Thoracic aorta (tissue), 2 donors: ENCODE measurements at places on chromosomes 7 and 10.

- H3K27ac ChIP-seq = no peak overlapping the region
- no peaks in the 10 kb centered on the region for H3K4me1 ChIP-seq
- no peaks in the 10 kb centered on the region for H3K36me3 ChIP-seq
- no peak overlapping the region for H3K4me3 ChIP-seq
- no peak for DNase-seq
These were observed 174.5 kb upstream of the PRSS58 start for GRCh38 chr7:142432377-142432776.

DNA sequence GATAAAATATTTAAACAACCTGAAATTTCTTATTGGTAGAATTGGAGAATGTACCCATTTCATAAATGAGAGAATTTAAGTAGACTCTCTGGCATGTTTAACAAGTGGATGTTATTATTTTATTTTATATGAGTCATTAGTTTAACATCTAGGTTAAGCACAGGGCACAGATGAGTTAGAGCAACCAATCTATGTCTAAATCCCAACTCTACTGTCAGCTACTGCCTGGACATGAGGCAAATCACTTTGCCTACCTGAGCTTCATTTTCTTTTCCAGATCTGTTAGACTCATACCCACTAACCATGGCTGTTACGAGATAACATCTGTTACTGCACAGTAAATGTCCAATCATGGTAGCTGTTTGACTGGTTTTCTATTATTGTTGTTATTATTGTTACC lies 251.1 kb downstream of the INHBA start:
- no peak overlapping the region for H3K27ac ChIP-seq
- H3K27me3 ChIP-seq = no peaks in the 10 kb centered on the region
- no peak overlapping the region for H3K4me3 ChIP-seq
- DNase-seq = no peak
- no peaks in the 10 kb centered on the region for H3K36me3 ChIP-seq
- H3K4me1 ChIP-seq = peaks cover 32% of the 10 kb centered on the region

- no peaks in the 10 kb centered on the region for H3K36me3 ChIP-seq
- H3K27me3 ChIP-seq = no peaks in the 10 kb centered on the region
- H3K27ac ChIP-seq = no peak overlapping the region
- DNase-seq = no peak
- H3K4me1 ChIP-seq = no peaks in the 10 kb centered on the region
These were observed 197.2 kb downstream of the EBF3 start for GRCh38 chr10:129766611-129767550.

- no peak overlapping the region for H3K4me3 ChIP-seq
- no peak overlapping the region for H3K27ac ChIP-seq
- no peaks in the 10 kb centered on the region for H3K36me3 ChIP-seq
- no peak for DNase-seq
- no peaks in the 10 kb centered on the region for H3K4me1 ChIP-seq
- H3K27me3 ChIP-seq = no peaks in the 10 kb centered on the region
These were observed 38.9 kb downstream of the JAKMIP3 start for GRCh38 chr10:132104471-132105301.

- H3K36me3 ChIP-seq = no peaks in the 10 kb centered on the region
- no peaks in the 10 kb centered on the region for H3K27me3 ChIP-seq
- H3K4me3 ChIP-seq = no peak overlapping the region
- peaks cover 3% of the 10 kb centered on the region for H3K4me1 ChIP-seq
- no peak overlapping the region for H3K27ac ChIP-seq
- no peak for DNase-seq
These were observed 2.9 kb downstream of the LRMDA start for GRCh38 chr10:75434291-75434690.

DNA sequence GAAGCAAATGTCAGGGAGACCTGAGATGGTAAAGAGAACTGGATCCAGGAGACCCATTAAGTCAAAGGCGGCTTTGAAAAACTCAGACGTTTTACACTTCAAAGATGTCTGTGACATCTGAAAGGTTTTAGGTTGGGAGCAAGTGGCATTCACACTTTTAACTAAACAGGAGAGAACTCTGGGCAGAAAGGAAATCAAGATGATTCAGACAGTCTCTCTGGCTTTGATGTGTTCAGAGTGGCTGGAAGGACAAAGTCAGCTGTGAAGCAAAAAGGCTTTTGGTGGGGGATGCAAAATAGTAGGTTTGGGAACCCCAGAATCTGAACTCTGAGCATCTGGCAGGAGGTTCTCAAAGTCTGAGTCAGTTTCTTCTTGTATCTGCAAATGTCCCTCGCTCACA lies 66.6 kb downstream of the PRKCQ start:
- H3K4me1 ChIP-seq = no peaks in the 10 kb centered on the region
- DNase-seq = no peak
- H3K27ac ChIP-seq = no peak overlapping the region
- no peaks in the 10 kb centered on the region for H3K27me3 ChIP-seq
- no peak overlapping the region for H3K4me3 ChIP-seq
- H3K36me3 ChIP-seq = no peaks in the 10 kb centered on the region

DNA sequence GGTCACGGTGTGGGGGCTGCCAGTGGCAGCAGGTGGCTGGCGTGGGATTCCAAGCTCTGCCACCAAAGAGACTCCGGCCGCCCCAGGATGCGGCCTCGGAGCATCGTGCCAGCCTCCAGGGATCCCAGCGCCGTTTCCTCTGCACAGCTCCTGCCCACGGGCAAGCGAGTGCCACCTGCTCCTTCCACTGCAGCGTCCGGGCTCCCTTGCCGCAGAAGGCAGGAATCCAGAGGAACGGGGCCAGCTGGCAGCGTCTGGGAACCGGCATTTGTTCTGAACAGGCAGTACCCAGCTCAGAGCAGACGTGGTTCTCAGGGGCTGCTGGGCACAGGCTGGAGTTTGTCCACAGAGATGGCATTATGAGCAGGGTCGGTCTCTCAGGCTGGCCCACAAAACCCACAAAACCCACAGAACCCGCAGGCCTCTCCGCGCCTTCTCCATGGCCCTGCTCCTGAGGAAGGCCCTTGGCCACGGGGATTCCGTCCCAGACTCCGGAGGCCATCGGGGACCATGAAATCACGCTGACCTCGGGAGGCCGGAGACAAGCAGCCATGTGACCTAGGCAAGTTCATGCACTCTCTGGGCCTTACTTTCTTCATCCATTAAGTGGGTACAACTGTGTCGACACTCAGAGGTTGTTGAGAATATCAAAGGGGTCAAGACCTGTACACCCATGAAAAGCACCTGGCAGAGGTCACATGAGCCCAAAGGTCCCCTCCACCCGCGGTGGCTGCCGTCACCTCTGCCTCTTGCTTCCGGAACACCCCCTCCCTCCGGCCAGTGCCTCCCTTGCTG lies 72.1 kb upstream of the TNRC18 start:
- peak overlapping the region; percentile 66 for H3K4me3 ChIP-seq
- H3K4me1 ChIP-seq = peaks cover 22% of the 10 kb centered on the region
- no peaks in the 10 kb centered on the region for H3K27me3 ChIP-seq
- no peak for DNase-seq

GRCh38 chr10:6980353-6980752 lies 400.3 kb upstream of the PRKCQ start:
- no peak overlapping the region for H3K4me3 ChIP-seq
- no peak for DNase-seq
- H3K27me3 ChIP-seq = no peaks in the 10 kb centered on the region

GRCh38 chr7:16462431-16462889 lies 3.1 kb downstream of the SOSTDC1 start:
- H3K27me3 ChIP-seq = no peaks in the 10 kb centered on the region
- H3K4me3 ChIP-seq = no peak overlapping the region
- no peak overlapping the region for H3K27ac ChIP-seq
- no peaks in the 10 kb centered on the region for H3K36me3 ChIP-seq

DNA sequence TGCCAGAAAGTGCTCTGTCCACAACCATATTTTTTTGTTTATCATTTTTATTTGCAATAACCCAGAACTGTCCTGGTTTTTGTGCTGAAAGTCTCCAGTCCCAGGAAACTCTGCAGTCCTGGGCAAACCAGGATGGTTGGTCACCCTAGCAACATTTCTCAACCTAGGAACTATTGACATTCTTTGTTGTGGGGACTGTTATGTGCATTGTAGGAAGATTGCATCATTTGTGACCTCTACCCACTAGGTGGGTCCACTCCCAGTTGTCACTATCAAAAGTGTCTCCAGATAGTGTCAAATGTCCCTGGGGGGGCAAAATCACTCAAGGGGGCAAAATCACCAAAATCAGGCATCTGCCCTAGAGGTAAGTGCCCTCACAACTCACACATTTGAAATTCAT lies 14.0 kb upstream of the SRI start:
- DNase-seq = no peak
- no peaks in the 10 kb centered on the region for H3K36me3 ChIP-seq
- H3K4me1 ChIP-seq = no peaks in the 10 kb centered on the region
- no peaks in the 10 kb centered on the region for H3K27me3 ChIP-seq
- H3K4me3 ChIP-seq = no peak overlapping the region

DNA sequence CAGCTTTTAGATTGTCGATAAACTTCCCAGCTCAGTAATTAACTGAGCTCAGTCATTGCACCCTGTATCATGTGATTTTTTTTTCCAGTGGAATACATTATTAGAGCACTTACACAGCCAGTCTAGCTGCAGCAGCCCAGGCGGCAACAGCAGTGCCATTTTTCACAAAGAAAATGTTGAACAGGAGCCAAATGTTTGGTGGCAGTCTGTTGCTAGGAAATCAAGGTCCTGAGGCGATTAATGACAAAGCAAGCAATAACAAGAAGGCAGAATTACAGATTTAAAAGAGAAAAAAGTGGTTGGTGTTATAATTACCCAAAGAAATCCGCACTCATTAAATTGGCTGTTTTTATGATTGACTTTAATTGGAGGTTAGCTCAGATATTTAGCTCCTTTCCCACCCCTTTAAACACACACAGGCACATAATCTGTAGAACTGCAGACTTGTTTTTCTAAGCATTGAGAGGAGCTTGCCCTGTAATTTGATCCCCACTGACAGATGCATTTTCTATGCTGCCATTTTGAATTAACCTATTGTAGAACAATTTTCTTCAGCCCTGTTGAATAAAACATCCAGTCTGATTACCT lies 267.4 kb downstream of the ADK start:
- H3K27me3 ChIP-seq = no peaks in the 10 kb centered on the region
- no peak overlapping the region for H3K4me3 ChIP-seq
- H3K4me1 ChIP-seq = no peaks in the 10 kb centered on the region
- no peak for DNase-seq
- H3K27ac ChIP-seq = no peak overlapping the region
- H3K36me3 ChIP-seq = no peaks in the 10 kb centered on the region

GRCh38 chr10:123249894-123250293 lies 95.7 kb downstream of the BUB3 start:
- H3K36me3 ChIP-seq = no peaks in the 10 kb centered on the region
- no peak overlapping the region for H3K27ac ChIP-seq
- H3K27me3 ChIP-seq = no peaks in the 10 kb centered on the region
- DNase-seq = no peak
- no peaks in the 10 kb centered on the region for H3K4me1 ChIP-seq

- no peaks in the 10 kb centered on the region for H3K36me3 ChIP-seq
- no peak for DNase-seq
- H3K4me1 ChIP-seq = peaks cover 14% of the 10 kb centered on the region
- no peaks in the 10 kb centered on the region for H3K27me3 ChIP-seq
- H3K27ac ChIP-seq = no peak overlapping the region
These were observed 335.4 kb upstream of the MEOX2 start for GRCh38 chr7:16021851-16022250.

- H3K27me3 ChIP-seq = no peaks in the 10 kb centered on the region
- H3K27ac ChIP-seq = no peak overlapping the region
- no peak overlapping the region for H3K4me3 ChIP-seq
- no peak for DNase-seq
- H3K36me3 ChIP-seq = no peaks in the 10 kb centered on the region
- peaks cover 36% of the 10 kb centered on the region for H3K4me1 ChIP-seq
These were observed 114.6 kb downstream of the LRMDA start for GRCh38 chr10:75546004-75546403.

GRCh38 chr10:117005026-117005526 lies at the start of gene SHTN1:
TSS of gene SHTN1 (minus strand) at chr10:117005187. CDS start at chr10:117005079, 108 bp downstream.
- H3K4me3 ChIP-seq = peak within 1 kb of the TSS; percentile 87
- peak within 1 kb of the TSS; percentile 69 for H3K27ac ChIP-seq
- H3K36me3 ChIP-seq = no peaks in the 10 kb centered on the region
- H3K27me3 ChIP-seq = no peaks in the 10 kb centered on the region
- H3K4me1 ChIP-seq = peaks cover 3% of the 10 kb centered on the region

DNA sequence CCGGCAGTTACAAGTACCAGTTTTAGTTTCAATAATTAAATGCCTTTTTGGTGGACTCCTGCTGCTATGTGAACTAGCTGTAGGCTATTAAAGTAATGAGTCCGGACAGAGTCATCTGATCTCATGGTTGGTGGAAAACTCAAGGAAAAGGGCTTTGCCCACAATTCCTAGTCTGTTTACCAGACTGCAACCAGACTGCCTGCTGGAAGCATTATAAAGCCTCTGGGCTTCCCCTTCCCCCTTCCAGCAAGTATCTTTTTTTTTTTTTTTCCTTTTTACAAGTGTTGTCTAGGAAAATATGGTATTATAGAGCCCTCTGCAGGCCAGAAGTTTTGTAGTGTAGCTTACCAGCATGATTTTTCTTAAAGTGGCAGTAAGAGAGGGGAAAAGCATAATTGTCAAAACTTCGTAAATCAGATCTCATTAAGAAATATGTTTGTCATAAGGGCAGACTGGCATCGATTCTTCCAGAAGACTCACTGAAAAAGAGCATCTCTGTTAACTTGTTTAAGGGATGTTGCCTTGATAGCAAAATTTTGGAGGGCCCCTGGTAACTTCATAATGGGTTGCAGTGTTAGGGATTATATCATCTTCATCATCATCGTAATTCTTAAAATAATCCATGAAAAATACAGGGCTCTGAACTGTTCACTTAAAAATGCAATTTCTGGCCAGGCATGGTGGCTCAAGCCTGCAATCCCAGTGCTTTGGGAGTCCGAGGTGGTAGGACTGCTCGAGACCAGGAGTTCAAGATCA lies 181.3 kb downstream of the TAX1BP1 start:
- no peaks in the 10 kb centered on the region for H3K4me1 ChIP-seq
- no peak for DNase-seq
- no peaks in the 10 kb centered on the region for H3K36me3 ChIP-seq
- no peak overlapping the region for H3K4me3 ChIP-seq
- H3K27ac ChIP-seq = no peak overlapping the region
- H3K27me3 ChIP-seq = no peaks in the 10 kb centered on the region

DNA sequence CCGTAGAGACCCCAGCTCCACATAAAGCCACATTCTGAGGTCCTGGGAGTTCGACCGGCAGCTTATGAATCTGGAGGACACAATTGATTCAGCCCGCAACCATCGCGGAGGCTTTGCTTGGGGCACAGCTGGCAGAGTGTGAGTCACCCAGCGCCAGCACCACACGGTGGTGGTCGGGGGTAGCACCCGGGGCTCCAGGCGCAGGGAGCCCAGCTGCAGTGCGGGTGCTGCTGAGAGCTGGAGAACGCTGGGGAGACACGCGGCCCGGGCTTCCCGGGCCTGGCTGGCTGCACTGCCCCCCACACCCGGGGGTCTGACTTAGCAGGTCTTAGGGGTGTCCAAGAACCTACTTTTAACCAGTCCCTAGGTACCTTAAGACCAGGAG lies 87.9 kb downstream of the PAXIP1 start:
- no peak for DNase-seq
- H3K27me3 ChIP-seq = no peaks in the 10 kb centered on the region
- no peak overlapping the region for H3K27ac ChIP-seq
- H3K4me1 ChIP-seq = no peaks in the 10 kb centered on the region

GRCh38 chr10:96124230-96125141 lies 5.6 kb upstream of the ZNF518A start:
- no peak overlapping the region for H3K4me3 ChIP-seq
- no peak overlapping the region for H3K27ac ChIP-seq
- no peaks in the 10 kb centered on the region for H3K36me3 ChIP-seq
- H3K4me1 ChIP-seq = peaks cover 3% of the 10 kb centered on the region
- H3K27me3 ChIP-seq = peaks cover 4% of the 10 kb centered on the region
